Fibroblast of skin of abdomen (primary cell): ENCODE measurements at places on chromosomes 2 and 18.

DNA sequence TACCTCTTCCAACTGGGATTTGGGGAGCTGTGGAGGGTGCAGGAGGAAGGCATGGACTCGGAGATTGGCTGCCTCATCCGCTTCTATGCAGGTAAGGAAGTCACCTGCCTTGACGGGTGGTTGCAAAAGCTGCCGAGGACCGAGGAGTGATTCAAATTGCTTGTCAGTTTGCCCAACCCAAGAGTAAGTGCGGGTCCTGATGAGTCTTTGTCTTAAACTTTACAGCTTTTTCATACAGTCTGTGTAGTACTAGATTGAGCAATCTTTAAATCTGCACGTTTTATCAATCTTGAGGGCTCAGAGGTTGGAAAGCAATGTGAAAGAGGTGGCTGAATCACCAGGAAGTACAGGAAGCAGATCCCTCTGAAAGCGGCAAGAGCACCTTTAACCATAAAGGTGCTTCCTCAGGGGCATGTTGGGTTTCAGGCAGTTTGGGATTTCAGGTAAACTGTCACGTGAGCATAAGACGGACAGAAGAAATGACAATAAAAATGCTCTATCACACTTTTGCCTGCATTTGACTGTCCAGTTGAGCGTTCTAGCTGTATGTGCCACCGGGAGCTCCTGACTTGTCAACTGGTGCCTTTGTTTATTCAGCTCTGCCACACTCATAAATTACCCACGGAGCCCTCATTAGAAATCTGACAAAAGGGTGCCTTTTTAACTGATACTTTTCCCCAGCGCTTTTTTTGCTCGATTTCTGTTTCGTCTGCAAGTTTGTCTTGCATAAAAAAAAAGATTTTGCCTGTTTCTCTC lies 2.0 kb downstream of the PHLPP1 start:
- DNase-seq = peak; percentile 59

- no peak for DNase-seq
These were observed 308.0 kb upstream of the STON1 start for GRCh38 chr2:48221846-48222516.

GRCh38 chr2:131115752-131116151 lies 10.6 kb downstream of the PLEKHB2 start:
- DNase-seq = no peak

- no peak for DNase-seq
These were observed 5.5 kb upstream of the GPC1 start for GRCh38 chr2:240429872-240430491.

GRCh38 chr2:19255481-19255880 lies 102.9 kb downstream of the OSR1 start:
- no peak for DNase-seq
